ENCODE measurements at places on chromosomes 16 and 17. TPM values are rescaled to one million over a fixed set of nuclear protein-coding genes. Genes with fewer than 3 reads are reported as not detected.

DNA sequence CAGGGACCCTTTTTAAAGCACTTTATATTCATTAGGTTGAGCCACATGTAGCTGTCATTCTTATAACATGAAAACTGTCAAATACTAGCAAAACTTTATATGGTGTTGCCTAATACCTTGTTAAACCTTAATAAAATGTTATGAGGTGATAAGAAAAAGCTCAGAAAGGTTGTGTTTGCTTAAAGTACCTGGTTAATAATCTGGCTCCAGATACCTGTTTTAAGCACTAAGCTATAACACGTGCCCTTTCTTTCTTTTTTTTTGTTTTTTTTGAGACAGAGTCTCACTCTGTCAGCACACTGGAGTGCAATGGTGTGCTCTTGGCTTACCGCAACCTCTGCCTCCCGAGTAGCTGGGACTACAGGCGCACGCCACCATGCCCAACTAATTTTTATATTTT is 58.9 kb upstream of the STAC2 start:
- no peaks in the 10 kb centered on the region for H3K4me1 ChIP-seq
- no peak overlapping the region for H3K27ac ChIP-seq
- H3K36me3 ChIP-seq = peaks cover 40% of the 10 kb centered on the region
- H3K27me3 ChIP-seq = no peaks in the 10 kb centered on the region
- H3K4me3 ChIP-seq = no peak overlapping the region

DNA sequence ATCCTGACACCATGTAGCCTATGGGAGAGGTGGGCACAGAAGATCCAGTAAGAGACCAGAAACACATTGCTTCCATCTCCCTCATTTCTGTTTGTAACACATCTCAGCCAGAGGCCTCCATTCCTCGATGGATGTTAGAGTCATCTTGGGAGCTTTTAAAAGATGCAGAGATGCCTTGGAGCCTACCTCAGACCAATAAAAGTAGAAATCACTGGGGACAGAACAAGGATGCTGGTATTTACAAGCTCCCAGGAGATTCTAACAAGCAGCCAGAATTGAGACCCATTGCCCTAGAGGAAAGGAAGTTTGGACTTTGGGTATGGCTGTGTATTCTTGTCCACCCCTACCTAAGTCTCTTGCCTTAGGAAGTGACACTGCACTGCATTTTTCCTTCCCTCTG is 40.8 kb downstream of the HS3ST3A1 start:
- no peak for DNase-seq
- no peaks in the 10 kb centered on the region for H3K4me1 ChIP-seq
- no peak overlapping the region for H3K27ac ChIP-seq
- no peaks in the 10 kb centered on the region for H3K27me3 ChIP-seq
- H3K4me3 ChIP-seq = no peak overlapping the region
- H3K36me3 ChIP-seq = no peaks in the 10 kb centered on the region

GRCh38 chr17:77303620-77304019 is 162.9 kb downstream of the SEC14L1 start:
- H3K27me3 ChIP-seq = no peaks in the 10 kb centered on the region
- no peaks in the 10 kb centered on the region for H3K4me1 ChIP-seq
- no peak overlapping the region for H3K27ac ChIP-seq
- H3K36me3 ChIP-seq = no peaks in the 10 kb centered on the region

- peak overlapping the region; percentile 22 for H3K27ac ChIP-seq
- H3K27me3 ChIP-seq = no peaks in the 10 kb centered on the region
- DNase-seq = peak; percentile 31
- H3K36me3 ChIP-seq = no peaks in the 10 kb centered on the region
- no peaks in the 10 kb centered on the region for H3K4me1 ChIP-seq
Observed at GRCh38 chr17:65294181-65294719, 157.1 kb downstream of the RGS9 start.

DNA sequence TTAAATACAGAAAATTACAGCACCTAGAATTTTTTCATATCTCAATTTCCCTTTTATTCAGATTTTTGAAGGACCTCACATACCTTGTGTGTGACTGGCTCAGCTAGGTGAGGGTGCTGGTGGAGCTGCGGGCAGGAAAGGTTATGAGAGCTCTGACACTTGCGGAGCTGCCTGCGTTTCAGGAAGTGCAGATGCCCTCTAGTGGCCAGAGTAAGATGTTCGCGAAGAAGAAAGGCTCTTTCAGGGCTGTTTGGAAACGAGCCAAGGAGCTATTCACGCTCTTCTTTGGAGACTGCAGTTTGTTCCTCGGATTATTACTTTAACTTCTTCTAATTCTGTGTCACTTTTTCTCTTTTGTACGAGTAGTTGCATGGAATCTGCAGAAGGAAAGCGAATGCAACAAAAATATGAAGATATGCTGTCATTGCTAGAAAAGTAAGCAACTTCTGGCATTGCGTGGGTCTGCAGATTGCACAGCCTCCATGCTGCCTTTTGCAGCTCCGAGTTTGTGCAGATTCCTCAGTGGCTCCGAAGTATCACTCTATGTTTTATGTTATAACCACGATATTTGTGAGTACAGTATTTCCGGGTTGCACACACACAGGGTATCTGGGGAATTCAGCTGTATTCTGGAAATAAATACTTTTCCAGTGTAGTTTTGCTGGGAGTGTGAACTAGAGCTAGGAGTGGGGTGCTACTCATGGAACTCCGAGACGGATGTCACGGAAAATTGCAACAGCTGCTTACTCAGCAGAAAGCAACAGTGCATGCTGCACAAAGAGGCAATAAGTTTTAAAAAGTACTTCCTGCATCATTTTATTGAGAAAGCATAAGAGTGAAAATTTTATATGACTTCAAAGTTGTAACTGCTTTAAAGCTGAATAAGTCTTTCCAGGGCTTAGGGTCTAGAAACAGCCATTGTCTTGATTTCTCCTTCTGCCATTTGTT is 46.3 kb downstream of the DNAH9 start:
- peak; percentile 83 for DNase-seq
- no peaks in the 10 kb centered on the region for H3K4me1 ChIP-seq
- no peaks in the 10 kb centered on the region for H3K36me3 ChIP-seq
- no peaks in the 10 kb centered on the region for H3K27me3 ChIP-seq
- no peak overlapping the region for H3K27ac ChIP-seq
- no peak overlapping the region for H3K4me3 ChIP-seq

DNA sequence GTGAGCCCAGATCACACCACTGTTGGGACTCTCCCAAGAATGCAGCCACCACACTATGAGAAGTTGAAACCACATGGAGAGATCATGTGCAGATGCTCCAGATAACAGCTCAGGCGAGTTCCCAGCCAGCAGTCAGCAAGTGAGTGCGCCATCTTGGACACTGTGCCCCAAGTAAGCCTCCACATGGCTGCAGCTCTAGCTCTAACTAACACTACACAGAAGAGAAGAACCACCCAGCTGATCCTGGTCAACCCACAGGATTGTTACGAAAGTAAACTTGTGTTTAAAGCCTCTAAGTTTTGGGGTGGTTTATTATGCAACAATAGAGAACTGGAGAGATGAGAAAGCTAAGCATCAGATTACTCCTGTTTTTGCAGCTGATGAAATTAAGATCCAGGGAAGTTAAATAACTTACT is 25.8 kb downstream of the SLC38A7 start:
- no peak overlapping the region for H3K4me3 ChIP-seq
- DNase-seq = no peak
- no peaks in the 10 kb centered on the region for H3K4me1 ChIP-seq
- no peak overlapping the region for H3K27ac ChIP-seq
- H3K36me3 ChIP-seq = no peaks in the 10 kb centered on the region

DNA sequence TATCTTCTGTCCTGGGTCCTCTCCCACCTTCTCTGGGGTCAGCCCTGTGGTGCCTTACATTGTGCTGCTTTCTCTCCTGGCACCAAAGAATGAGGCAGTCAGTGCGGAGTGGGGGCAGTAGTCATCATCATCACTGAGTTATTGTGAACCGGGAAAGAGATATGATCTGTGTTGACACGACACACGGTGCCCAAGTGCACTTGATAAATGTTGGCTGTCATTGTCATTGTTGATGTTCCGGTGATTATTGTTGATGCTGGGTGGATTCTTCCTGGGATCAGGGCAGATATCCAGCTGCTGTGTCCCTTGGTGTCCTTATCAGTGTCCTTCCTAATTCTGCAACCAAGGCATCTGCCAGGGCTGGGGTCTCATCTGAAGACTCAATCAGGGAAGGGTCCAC is 121.7 kb downstream of the ABCC6 start:
- no peak for DNase-seq
- H3K27me3 ChIP-seq = no peaks in the 10 kb centered on the region
- no peaks in the 10 kb centered on the region for H3K36me3 ChIP-seq

DNA sequence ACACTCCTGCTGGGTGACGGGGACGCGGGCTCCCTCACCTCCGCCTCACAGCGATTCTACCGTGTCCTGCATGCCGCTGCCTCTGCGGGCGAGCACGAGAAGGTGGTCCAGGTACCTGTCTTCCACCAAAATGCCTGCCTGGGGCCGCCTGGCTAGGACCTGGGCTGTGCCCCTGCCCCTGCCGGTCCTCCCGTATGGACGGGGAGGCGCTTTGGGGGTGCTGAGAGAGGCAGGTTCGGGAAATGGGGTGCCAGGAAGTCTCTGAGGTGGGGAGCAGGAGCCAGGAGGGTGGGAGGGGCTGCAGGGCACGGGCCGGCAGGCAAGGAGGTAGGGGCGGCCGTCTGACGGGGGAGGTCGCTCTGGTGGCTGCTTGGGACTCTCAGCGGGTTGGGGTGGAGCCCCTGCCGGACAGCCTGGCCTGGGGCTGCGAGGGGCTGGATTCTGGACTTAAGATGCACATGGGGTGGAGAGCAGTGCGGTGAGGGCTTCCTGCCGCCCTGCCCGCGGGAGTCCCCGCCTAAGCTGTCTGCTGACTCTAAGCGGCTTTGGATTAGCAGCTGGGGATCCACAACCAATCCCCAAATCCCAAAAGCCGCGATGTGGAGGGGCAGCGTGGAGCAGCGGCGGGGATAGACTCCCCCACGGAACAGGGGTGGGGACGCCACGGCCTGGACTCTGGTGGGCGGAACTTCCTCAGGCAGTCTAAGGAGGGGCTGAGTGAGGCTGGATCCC is 5.8 kb downstream of the CHTF18 start:
- H3K4me3 ChIP-seq = no peak overlapping the region
- no peaks in the 10 kb centered on the region for H3K27me3 ChIP-seq
- H3K4me1 ChIP-seq = no peaks in the 10 kb centered on the region
- DNase-seq = no peak
- H3K36me3 ChIP-seq = no peaks in the 10 kb centered on the region
- H3K27ac ChIP-seq = no peak overlapping the region

DNA sequence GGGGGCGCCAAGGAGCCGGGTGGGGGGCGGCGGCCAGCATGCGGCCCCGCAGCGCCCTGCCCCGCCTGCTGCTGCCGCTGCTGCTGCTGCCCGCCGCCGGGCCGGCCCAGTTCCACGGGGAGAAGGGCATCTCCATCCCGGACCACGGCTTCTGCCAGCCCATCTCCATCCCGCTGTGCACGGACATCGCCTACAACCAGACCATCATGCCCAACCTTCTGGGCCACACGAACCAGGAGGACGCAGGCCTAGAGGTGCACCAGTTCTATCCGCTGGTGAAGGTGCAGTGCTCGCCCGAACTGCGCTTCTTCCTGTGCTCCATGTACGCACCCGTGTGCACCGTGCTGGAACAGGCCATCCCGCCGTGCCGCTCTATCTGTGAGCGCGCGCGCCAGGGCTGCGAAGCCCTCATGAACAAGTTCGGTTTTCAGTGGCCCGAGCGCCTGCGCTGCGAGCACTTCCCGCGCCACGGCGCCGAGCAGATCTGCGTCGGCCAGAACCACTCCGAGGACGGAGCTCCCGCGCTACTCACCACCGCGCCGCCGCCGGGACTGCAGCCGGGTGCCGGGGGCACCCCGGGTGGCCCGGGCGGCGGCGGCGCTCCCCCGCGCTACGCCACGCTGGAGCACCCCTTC is 484 bp downstream of the FZD2 start:
- no peaks in the 10 kb centered on the region for H3K36me3 ChIP-seq
- peak; percentile 38 for DNase-seq
- H3K27me3 ChIP-seq = no peaks in the 10 kb centered on the region

- H3K27ac ChIP-seq = peak overlapping the region; percentile 72
- no peaks in the 10 kb centered on the region for H3K36me3 ChIP-seq
- peak overlapping the region; percentile 52 for H3K4me3 ChIP-seq
- no peaks in the 10 kb centered on the region for H3K27me3 ChIP-seq
- no peaks in the 10 kb centered on the region for H3K4me1 ChIP-seq
Observed at GRCh38 chr17:58693208-58693607, 806 bp downstream of the RAD51C start.

- H3K36me3 ChIP-seq = no peaks in the 10 kb centered on the region
- H3K27ac ChIP-seq = peak overlapping the region; percentile 87
- peaks cover 10% of the 10 kb centered on the region for H3K4me1 ChIP-seq
- DNase-seq = no peak
- H3K4me3 ChIP-seq = no peak overlapping the region
Observed at GRCh38 chr17:50949128-50949988, 83.2 kb upstream of the TOB1 start.

The SYCE1L gene
- 1.9 TPM for total RNA-seq

The KIF18B gene
- total RNA-seq = 40.4 TPM

The CACNB1 gene
- 5.0 TPM for total RNA-seq

The KCTD2 gene
- 21.3 TPM for total RNA-seq

The HS3ST3A1 gene
- 20.6 TPM for total RNA-seq

The CA7 gene
- total RNA-seq = 13.2 TPM

All from Peyer's patch (tissue), 4 donors.